ENCODE measurements at places on chromosomes 1 and 21. TPM values are rescaled to one million over a fixed set of nuclear protein-coding genes. Genes with fewer than 3 reads are reported as not detected.
A peak's percentile ranks its signal among the peaks of the same experiment; 100 is the strongest.

GRCh38 chr1:172224871-172225270, 195.6 kb upstream of the C1orf105 start:
- no peak overlapping the region for H3K4me3 ChIP-seq
- no peaks in the 10 kb centered on the region for H3K4me1 ChIP-seq
- no peaks in the 10 kb centered on the region for H3K36me3 ChIP-seq
- no peak overlapping the region for H3K27ac ChIP-seq
- no peaks in the 10 kb centered on the region for H3K27me3 ChIP-seq

GRCh38 chr1:92583821-92584760, 97.4 kb upstream of the GFI1 start:
- no peak overlapping the region for H3K4me3 ChIP-seq
- DNase-seq = no peak
- H3K4me1 ChIP-seq = peaks cover 5% of the 10 kb centered on the region
- H3K27ac ChIP-seq = no peak overlapping the region
- H3K36me3 ChIP-seq = no peaks in the 10 kb centered on the region

LRRC47 gene
- total RNA-seq = 26.6 TPM

DNA sequence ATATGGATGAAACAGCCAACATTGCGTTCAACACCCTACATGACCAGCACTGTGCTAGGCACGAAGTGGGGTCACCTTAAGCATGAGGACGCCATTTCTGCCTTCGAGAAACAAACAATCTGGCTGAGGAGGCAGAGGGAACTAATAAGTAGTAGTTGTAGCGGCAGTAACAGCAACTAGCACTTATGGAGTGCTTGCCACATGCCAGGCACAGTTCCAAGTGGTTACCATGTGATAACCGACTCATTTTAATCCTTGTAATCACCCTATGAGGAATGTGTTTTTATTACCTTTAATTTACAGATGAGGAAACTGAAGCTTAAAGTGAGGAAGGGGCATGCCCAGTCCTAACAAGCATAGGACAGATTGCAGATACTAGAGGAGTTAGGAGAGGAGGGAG, 33.7 kb downstream of the KCND3 start:
- no peak overlapping the region for H3K27ac ChIP-seq
- no peaks in the 10 kb centered on the region for H3K4me1 ChIP-seq
- H3K36me3 ChIP-seq = no peaks in the 10 kb centered on the region
- H3K27me3 ChIP-seq = no peaks in the 10 kb centered on the region

GALE gene
- total RNA-seq = 14.2 TPM

- H3K27ac ChIP-seq = no peak overlapping the region
- H3K4me3 ChIP-seq = peak overlapping the region; percentile 45
- no peak for DNase-seq
- peaks cover 22% of the 10 kb centered on the region for H3K4me1 ChIP-seq
- H3K36me3 ChIP-seq = no peaks in the 10 kb centered on the region
- H3K27me3 ChIP-seq = no peaks in the 10 kb centered on the region
These were observed 662 bp downstream of the DNALI1 start for GRCh38 chr1:37557402-37557801.

DNA sequence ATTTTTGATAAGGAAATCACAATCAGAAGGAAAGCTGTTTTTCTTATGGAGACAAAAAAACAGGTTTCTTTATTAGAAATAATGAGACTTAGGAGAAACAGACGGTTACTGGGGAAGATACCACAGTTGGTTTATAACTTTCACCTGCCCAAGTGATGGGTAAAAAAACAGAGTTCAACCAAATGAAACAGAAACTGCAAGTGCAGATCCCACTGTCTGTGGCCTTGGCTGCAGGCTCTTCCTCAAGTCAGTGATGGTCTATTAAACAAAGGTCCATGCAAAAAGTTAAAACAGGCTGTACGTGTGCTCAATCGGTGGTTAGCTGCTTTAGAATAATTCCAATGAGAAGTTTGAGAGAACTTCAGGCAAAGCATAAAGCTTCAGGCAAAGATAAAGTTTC, 112.1 kb upstream of the NEGR1 start:
- H3K4me1 ChIP-seq = no peaks in the 10 kb centered on the region
- no peaks in the 10 kb centered on the region for H3K27me3 ChIP-seq
- H3K36me3 ChIP-seq = no peaks in the 10 kb centered on the region
- no peak for DNase-seq

DNA sequence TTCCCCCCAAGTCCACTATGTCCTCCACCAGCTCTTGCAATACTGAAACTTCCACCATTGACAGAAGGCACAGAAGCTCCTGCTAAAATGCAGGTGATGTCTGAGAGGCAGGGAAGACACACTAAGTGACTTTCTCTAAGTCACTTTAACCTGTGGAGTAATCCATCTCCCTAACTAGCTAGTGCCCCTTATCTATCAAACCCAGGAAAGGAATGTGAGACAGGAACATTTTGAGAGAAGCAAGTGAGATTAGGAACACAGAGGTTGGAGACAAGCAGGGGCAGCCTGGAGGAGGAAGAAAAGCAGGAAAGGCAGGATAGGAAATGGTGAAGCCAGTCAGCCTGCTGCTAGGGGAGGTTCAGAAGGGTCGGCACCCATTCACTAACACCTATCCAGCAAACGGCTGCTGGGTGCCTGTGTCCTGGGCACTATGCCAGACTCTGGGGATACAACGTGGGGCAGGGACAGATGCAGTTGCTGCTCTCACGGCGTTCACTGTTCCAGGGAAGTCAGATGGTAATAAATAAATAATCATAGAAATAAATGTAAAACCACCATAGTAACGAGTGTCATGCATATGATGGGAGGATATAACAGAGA, 7.0 kb downstream of the GPA33 start:
- no peak overlapping the region for H3K4me3 ChIP-seq
- peaks cover 9% of the 10 kb centered on the region for H3K4me1 ChIP-seq
- H3K27ac ChIP-seq = no peak overlapping the region
- H3K36me3 ChIP-seq = no peaks in the 10 kb centered on the region

BEST4 gene
- total RNA-seq = 0.31 TPM

- no peaks in the 10 kb centered on the region for H3K27me3 ChIP-seq
- peaks cover 3% of the 10 kb centered on the region for H3K4me1 ChIP-seq
- peaks cover 21% of the 10 kb centered on the region for H3K36me3 ChIP-seq
- no peak overlapping the region for H3K4me3 ChIP-seq
- H3K27ac ChIP-seq = no peak overlapping the region
- no peak for DNase-seq
These were observed 40.4 kb downstream of the USP48 start for GRCh38 chr1:21742578-21742977.

- H3K27ac ChIP-seq = no peak overlapping the region
- DNase-seq = no peak
- no peaks in the 10 kb centered on the region for H3K36me3 ChIP-seq
- no peak overlapping the region for H3K4me3 ChIP-seq
- H3K27me3 ChIP-seq = peaks cover 4% of the 10 kb centered on the region
- H3K4me1 ChIP-seq = no peaks in the 10 kb centered on the region
These were observed 119.4 kb downstream of the KCNJ15 start for GRCh38 chr21:38376235-38376634.

DNA sequence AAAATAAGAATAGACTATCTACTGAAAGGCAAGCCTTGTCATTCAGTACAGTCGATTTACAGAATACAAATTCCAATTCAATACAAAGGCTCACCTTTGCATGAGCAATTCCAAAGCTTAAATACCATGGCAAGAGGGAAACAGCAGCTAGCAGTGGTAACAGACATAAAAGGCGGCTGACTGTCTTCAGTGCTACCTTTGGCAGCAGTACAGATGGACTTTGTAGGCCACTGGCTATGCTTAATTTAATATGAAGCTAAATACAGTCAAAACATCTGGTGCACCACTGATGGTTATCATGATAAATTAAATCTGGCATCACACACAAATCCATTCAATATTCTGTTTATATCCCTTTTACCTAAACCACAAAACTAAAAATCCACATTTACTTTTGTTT, 62.4 kb downstream of the RERE start:
- peaks cover 7% of the 10 kb centered on the region for H3K4me1 ChIP-seq
- H3K4me3 ChIP-seq = no peak overlapping the region
- H3K36me3 ChIP-seq = no peaks in the 10 kb centered on the region
- no peak overlapping the region for H3K27ac ChIP-seq
- no peaks in the 10 kb centered on the region for H3K27me3 ChIP-seq
- no peak for DNase-seq

DNA sequence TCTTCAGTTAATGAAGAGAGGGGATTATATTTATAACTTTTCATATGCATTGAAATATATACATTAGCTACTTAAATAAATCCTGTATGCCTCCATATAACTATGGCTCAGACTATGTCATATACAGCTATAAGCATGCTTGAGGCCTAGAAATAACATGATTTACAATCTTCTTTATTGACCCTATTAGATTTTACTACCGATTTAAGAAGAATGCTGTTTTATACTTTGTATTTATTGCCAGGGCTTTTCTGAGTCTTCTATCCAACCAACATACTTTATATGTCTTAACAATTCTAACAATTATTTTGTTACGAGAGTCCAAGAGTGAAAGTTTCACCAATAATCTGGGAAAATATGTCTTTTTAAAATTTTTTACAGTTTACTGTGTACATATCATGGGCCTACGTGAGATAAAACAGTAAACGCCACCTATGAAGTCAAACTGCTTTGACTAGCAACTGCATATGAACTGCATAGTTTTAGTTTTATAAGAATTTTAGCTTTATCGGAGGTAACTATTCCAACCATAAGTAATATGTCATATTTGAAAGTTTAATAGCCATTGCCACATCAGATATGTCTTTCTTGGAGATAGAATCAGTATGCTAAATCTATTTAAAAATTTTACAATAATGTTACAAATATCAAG, 861.0 kb downstream of the USP25 start:
- no peaks in the 10 kb centered on the region for H3K4me1 ChIP-seq
- no peaks in the 10 kb centered on the region for H3K27me3 ChIP-seq
- no peak for DNase-seq
- no peak overlapping the region for H3K27ac ChIP-seq
- no peak overlapping the region for H3K4me3 ChIP-seq

- no peaks in the 10 kb centered on the region for H3K27me3 ChIP-seq
- no peak for DNase-seq
- H3K4me3 ChIP-seq = no peak overlapping the region
- H3K27ac ChIP-seq = peak overlapping the region; percentile 14
- H3K4me1 ChIP-seq = peaks cover 5% of the 10 kb centered on the region
These were observed 150.8 kb downstream of the NR5A2 start for GRCh38 chr1:200178340-200178739.

RNU1-3 gene
- 5,169 TPM for total RNA-seq

GRCh38 chr1:156910309-156910782, 10.1 kb upstream of the LRRC71 start:
- no peak overlapping the region for H3K4me3 ChIP-seq
- no peaks in the 10 kb centered on the region for H3K4me1 ChIP-seq
- H3K36me3 ChIP-seq = no peaks in the 10 kb centered on the region
- H3K27me3 ChIP-seq = no peaks in the 10 kb centered on the region
- DNase-seq = no peak
- no peak overlapping the region for H3K27ac ChIP-seq

GRCh38 chr1:239616673-239617072, 230.3 kb downstream of the CHRM3 start:
- H3K36me3 ChIP-seq = no peaks in the 10 kb centered on the region
- no peak for DNase-seq
- no peak overlapping the region for H3K27ac ChIP-seq
- no peaks in the 10 kb centered on the region for H3K27me3 ChIP-seq

KRTAP19-3 gene
- total RNA-seq = not detected

DNA sequence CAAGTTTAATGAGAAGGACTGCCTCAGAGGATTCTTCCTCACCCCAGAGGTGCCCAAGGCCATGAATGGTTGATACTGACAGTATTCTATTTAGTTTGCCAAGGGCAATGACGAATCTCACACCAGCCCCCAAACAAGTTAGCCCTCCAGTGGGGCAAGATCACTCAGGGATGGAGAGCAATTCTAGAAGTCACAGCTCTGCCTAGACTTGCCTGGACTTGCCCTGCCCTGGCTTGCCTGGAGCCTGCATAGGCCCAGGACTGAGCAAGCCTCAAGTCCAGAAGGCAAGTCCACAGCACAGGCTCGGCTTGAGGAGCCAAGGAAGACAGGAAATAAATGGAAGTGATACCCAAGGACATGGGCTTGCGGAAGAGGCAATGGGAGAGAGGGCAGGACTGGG, 39.5 kb upstream of the RGS16 start:
- no peaks in the 10 kb centered on the region for H3K4me1 ChIP-seq
- H3K27me3 ChIP-seq = no peaks in the 10 kb centered on the region
- DNase-seq = no peak
- H3K36me3 ChIP-seq = no peaks in the 10 kb centered on the region
- H3K4me3 ChIP-seq = no peak overlapping the region

- no peaks in the 10 kb centered on the region for H3K4me1 ChIP-seq
- DNase-seq = no peak
- H3K27me3 ChIP-seq = no peaks in the 10 kb centered on the region
- no peaks in the 10 kb centered on the region for H3K36me3 ChIP-seq
- no peak overlapping the region for H3K4me3 ChIP-seq
- H3K27ac ChIP-seq = no peak overlapping the region
These were observed 163.0 kb downstream of the KAZN start for GRCh38 chr1:14761291-14762153.

DNA sequence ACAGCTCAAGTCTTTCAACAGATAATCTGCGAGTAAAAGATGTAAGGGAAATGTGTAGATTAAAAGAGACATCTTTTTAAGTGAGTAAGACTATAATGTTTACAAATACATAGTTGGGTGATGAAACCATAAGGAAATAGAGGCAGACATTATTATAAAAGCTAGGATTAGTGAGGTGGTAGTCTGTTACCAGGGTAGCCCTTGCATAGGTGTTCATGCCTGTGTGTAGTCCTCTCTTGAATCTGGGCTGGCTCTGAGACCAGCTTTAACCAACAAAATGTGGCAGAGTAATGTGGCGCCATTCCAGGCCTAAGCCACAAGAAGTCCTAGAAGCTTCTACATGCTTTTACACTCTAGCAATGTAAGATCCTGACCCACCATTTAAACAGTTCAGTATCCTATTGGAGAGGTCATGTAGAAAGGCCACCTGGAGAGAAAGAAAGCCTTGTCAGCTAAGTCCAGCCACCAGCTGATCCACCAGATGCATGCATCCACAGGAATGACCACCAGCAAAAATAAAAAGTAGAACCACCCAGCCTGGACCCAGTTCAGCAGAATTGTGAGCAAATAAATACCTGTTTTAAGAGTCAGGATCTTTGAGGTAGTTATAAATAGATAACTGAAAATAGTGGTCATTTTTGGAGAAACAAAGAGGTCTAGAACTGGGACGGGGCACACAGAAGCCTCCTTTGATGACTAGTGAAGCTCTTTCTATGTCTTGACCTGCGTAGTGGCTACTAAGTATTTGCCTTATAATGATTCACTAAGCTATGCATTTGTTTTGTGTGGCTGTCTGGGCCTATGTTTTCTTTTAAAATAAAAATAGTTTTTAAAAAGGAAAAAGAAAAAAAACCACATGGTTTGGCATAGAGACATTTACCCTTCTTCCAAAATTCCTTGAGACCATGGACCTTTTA, 8.1 kb downstream of the NIBAN1 start:
- no peaks in the 10 kb centered on the region for H3K36me3 ChIP-seq
- no peaks in the 10 kb centered on the region for H3K27me3 ChIP-seq
- H3K27ac ChIP-seq = no peak overlapping the region
- H3K4me1 ChIP-seq = no peaks in the 10 kb centered on the region

INTS7 gene
- total RNA-seq = 8.0 TPM
